GM19239 (cell line): ENCODE measurements at places on chromosomes 1 and 21.

DNA sequence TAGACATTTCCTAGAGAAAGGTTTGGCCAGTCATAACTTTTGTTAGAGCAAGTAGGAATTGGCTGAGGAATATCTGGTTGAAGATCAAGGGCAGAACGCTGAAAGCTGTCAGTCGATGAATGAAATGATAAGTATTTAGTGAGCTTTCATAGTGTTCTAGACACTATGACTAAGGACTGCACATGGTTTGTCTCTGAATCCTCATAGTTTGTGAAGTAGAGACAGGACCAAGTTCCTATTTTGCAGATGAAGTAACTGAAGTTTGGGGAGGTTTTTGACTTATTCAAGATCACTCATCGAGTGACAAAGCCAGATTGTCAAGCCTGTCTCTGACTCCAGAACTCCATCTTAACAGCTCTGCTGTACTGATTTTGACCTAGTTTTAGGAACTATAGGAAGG, 4.7 kb downstream of the ELOA start:
- no peak for DNase-seq

DNA sequence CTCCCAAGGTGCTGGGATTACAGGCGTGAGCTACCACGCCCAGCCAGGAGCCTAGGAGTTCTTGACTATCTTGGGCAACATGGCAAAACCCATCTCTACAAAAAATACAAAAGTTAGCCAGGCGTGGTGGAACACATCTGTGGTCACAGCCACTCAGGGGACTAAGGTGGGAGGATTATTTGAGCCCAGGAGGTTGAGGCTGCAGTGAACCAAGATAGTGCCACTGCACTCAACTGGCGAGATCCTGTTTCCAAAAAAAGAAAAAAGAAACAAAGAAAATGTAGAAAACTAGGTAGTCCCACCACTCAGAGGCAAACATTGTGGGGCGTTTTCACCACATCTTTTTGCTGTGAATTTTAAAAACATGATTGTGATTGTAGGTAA, 141.3 kb downstream of the ZZZ3 start:
- DNase-seq, result no peak

DNA sequence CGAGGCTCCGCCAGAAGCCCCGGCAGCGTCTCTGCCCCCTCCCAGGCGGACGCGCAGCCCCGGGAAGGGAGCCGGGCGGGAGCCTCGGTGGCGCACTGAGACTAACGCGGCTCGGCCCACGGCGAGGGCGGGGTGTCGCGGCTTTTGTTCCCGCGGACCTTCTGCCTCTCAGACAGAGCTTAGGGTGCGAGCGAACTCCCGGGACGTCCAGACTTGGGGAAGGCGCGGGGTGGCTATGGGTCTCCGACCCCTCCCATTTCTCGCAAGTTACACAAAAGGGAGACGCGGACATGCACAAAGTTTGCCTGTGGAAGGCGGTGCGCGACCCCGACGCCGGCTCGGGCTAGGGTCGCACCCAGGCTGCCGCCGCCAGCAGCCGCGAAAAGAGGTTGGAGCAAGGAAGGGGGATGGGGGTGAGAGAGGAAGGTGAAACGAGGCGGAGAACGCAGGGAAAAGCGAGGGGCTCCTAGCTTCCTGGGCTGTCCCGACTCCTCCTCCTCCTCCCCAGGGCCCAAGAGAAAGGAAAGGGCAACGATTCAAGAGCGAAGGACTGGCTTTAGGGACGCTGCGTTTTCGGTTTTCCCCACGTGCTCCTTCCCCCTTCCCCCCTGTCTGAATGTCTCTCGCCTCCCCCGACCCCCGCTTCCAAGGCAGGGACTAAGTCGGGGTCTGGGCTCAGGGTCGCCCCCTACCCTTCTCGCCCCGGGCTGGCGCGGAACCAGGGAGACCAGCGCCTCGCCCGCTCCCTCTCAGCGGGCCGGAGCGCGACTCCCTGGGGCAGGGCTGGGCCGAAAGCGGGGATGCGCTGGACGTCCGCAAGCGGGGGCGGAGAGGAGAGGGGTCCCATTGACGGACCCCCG, 729 bp downstream of the APP start:
- DNase-seq, result peak; percentile 41

GRCh38 chr1:41913014-41913413, 5.7 kb downstream of the HIVEP3 start:
- DNase-seq, result no peak

- DNase-seq, result no peak
Observed at GRCh38 chr1:81699234-81699633, 101.5 kb upstream of the ADGRL2 start.

- DNase-seq, result no peak
Observed at GRCh38 chr1:157725221-157725577, 24.6 kb upstream of the FCRL3 start.

DNA sequence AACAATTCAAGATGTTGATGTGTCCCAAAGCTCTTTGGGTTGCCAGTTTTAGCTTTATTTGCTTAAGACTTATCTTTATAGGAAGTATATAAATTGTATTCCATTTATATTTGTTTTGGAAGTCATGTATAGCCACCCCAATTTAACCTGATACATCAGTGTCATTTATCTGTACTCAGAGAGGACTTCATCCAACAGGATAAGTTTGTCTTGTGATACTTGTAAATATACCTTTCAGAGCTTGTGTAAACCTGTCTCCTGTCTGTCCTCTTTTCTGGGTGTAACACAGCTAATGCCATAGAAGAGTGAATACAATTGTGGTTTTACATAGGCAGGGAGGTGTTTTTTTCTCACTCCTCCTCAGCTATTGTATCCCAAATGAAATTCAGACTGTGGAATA, 10.4 kb downstream of the PTGFR start:
- DNase-seq, result no peak

DNA sequence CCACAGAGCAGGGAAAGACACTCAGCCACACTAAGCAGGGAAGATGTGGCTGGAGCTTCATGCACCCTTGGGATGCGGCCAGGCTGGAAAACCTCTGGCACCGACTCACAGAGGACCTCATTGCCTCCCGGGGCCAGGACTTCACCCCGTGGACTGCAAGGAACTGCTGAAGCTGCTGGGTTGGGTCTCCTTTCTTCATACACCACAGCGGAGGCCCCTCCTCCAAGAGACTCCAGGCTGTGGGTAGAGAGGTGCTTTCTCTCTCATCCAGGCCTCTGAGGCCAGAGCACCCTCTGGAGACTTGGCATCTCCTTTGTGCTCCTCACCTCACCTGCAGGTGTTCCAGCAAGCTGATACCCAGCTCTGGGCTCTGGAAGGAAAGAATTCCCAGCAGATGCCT, 76.0 kb upstream of the EDN2 start:
- no peak for DNase-seq

DNA sequence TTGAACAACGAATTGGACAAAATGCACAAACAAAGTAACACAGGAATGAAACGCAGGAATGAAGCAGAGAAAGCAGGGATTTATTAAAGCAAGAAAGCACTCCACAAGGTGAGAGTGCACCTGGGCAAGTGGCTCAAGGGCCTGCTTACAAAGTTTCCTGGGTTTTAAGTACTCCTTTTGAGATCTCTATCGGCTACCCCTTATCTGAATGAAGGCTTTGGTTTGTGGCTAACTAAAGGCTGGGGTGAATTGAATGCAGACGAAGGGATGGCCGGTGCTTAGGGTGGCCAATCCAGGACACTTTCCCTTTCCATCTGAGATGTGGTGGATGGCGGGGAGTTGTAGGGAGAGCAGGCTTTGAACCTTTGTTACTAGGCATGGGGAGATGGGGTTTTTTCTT, 151.4 kb upstream of the KIAA0040 start:
- DNase-seq, result no peak

DNA sequence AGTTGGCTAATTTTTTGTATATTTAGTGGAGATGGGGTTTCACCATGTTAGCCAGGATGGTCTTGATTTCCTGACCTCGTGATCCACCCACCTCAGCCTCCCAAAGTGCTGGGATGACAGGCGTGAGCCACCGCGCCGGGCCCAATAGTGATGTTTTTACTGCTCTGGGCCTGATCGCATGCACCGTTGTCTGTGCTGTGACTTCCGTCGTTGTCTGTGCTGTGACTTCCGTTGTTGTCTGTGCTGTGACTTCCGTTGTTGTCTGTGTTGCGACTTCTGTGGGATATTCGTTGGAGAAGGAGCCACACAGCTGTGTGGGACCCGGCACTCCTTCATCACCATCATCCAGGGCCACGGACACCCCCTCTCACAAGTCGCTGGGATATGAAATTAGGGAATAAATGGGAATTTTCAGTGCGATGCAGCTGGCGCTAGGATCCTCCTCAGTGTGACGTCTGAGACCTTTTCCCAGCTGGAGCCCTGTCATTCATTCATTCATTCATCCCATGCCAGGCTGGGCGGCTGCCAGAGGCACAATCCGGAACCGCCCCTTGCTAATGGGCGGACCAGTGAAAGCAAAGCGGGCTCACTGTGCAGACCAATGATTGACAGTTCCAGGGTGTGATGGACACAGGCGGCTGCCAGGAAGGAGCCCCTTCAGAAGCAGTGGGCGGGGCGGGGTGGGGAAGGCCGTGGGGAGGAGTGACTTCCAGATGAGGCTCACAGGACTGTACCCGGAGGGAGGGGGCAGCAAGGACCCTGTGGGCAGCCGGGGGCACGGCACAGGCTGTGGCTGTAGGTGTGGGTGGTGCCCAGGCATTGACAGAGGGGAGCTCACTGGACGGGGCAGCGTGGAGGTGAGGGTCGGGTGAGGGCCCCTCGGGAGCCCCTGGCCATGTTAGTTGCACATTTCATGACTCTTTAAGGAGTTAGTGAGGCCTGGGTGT, 48.9 kb downstream of the PRKCZ start:
- no peak for DNase-seq

DNA sequence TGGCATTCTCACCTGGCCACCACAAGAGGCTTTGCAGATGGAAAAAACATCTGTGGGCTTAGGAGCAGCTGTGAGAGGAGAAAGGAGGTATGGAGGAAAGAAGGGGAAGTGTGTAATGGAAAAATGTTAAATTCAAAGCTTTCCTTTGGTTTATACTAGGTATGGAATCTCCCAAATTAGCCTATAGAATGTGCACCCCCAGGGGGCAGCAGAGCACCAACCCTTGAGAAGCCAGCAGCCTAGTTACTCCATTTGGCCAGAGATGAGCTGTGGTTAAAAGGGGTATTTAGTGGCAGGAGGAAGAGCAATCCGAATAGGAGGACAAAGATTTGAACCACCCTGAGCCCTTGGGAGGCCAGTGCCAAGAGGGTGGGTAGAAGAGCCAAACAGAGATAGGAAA, 97.5 kb upstream of the CTTNBP2NL start:
- DNase-seq, result peak; percentile 36

DNA sequence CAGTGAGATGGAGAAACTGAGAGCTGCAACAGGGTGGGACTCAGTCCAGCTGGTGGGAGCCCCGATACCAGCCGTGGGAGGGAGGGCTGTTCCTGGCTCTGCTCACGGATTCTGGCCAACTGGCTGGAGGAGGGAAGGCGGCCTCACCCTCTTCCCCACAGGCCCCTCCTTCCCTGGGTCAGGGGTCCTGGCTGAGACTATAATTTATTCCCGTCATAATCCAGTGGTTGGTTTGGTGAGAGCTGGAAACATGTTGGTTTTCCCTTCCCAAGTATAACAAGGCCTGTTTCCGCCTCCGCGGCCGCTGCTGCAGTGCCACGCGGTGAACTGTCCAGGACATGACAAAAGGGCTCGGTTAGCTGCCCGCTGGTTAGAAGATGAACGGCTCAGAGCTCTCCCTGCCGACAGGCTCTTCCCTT, 10.0 kb downstream of the PTPRF start:
- DNase-seq, result no peak

- no peak for DNase-seq
Observed at GRCh38 chr1:114026797-114027196, 47.5 kb downstream of the OLFML3 start.

DNA sequence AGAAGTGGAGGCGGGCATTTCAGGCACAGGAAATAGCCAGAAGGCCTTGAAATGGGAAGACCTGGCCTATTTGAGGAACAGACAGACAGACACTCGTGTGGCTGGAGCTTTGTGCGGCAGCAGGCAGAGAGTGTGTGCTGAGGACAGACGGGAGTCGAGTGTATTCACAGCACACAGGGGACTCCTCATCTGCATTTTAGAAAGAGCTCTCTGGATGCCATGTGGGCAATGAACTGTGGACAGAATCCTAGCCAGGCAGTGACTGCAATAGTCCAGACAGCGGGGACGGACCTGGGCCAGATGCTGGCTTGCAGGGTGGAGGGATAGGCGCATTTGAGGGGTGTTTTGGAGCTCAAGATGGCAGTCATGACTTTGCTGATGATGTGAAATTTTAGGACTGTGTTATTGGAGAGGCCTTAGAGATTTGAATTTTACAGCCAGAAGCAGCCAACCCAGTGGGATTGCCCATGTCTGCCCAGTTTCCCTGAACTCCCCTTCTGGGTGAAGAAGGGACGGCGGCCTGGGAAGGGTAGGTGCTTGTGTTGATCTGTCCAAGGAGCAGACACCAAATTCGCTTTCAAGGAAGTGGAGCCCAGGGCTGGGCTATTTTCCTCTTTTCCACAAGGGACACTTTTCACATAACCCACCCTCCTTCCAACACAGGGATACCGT, 43.7 kb downstream of the CHAF1B start:
- DNase-seq, result no peak

DNA sequence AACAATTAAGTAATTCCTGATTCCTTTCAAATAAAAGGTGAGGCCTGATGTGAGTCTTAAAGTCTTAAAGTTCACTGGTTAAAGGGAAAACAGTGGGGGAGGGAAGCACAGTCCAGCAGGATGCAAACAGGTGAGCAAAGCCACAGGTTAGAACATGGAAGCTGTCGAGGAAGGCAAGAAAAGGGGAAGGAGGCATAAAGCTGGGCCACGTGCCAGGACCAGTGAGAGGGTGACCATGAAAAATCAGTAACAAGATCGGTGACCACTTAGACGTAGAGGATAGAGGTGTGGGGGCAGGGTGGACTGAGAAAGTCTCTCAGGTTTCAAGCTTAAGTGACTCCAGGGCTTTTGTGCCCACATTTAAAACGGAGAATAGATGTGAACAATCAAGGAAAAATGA, 231.3 kb downstream of the SETD4 start:
- DNase-seq, result no peak

- DNase-seq, result no peak
Observed at GRCh38 chr1:234667600-234668576, 57.9 kb upstream of the IRF2BP2 start.

DNA sequence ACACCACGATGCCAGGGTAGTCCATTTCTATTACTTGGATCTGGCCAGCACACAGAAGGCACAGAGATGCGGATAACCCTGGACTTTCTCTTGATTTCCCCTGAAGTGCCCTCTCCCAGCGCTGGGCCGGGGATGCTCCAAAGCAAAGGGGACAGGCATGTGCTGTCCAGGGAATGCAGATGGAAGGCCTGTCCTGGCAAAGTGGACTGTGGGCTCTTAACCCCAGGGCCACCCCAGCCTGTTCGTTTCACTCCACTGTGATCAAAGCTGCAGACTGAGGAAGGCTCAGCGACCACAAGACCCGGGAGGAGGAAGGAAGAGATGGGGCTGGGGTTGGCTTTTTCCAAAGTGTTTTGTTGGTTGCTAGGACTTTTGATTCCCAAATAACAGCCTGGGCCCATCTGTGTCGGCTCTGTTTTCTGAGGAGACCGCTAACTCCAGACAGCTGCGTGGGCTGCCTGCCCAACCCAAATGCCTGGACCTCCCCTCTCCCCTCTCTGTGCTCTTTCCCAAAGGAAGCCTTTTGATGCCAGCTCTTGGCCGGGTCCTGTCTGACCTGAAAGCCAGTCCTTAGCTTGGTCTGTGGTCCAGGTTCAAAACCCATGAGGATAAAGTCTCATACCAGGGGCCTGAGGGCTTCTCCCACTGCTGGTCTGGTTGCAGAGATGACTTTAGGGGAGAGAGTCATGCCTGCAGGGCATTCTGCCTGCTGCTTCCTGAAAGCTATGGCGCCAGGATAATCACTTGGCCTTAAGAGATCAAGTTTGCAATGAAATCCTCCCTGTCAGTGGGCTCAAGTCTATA, 119.6 kb upstream of the CD34 start:
- DNase-seq, result no peak

GRCh38 chr1:224783006-224783651, 146.3 kb upstream of the DNAH14 start:
- DNase-seq, result no peak
